GM12864 (cell line): ENCODE measurements at places on chromosomes 12 and 14.

GRCh38 chr14:62980693-62981092, 64.6 kb downstream of the KCNH5 start:
- DNase-seq = no peak

DNA sequence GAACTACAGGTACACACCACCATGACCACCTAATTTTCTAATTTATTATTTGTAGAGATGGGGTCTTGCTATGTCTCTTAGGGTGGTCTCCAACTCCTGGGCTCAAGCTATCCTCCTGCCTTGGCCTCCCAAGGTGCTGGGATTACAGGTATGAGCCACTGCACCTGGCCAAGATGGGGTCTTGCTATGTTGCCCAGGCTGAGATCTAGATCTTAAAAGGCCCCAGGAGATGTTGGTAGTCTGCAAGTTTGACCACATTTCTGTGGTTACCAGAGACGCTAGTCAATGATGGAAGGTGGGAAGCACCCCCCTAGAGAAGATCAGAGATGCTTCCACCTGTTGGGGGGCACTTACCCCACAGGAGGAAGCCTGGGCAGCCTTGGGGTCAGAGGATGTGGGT, 34.7 kb downstream of the FOXN4 start:
- DNase-seq = no peak

DNA sequence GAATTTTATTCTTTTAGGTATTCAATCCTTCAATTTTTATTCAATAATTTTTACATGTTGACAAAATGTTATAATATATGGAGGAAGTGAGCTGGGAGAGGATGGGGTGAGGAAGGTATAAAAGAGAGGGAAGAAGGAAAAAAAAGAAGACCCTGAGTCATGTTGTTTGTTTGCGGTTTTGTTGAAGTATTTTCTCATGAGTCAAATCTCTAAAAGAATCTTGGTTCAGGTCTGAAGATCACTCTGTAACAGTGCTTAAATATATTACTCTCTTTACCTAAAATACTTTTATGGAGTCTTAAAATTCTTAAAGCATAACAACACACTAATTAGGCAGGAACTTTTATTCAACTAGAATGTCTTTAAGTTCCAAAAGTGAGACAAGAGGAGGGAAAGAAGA, 489.6 kb upstream of the GARIN6 start:
- no peak for DNase-seq

- no peak for DNase-seq
Observed at GRCh38 chr12:50326590-50327284, 43.4 kb upstream of the LIMA1 start.

DNA sequence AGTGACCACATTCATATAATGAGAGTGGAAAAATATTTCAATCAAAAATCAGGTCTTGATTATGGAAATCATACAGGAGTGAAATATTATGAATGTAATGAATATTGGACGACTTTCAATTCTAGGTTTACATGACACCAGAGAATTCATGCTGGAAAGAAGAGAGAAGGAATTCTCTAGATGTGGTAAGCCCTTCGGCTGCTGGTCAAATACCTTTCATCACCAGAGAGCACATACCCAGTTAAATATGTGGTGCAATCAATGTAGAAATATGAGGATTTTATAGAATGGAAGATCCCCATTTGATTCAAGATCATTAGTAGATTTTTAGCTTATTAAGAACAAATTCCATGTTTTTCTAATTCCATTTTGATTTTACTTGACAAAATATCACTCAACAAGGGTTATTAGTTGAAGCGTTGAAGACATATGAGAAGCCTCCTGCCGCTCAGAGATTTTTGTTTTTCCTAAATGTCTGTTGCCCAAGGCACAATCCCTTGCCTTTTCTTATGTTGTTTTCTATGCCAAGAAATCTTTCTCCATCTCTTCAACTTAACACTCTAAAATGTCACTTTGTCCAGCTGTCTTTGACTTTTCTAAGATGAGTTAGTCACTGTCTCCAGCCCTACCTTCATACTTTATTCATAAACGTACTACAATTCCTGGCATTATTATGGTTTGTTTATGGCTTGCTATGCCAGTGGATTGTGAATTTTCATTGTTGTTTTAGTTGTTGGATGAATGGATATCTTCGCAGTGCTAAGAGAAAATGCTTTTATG, 72.8 kb upstream of the ZDHHC17 start:
- no peak for DNase-seq

DNA sequence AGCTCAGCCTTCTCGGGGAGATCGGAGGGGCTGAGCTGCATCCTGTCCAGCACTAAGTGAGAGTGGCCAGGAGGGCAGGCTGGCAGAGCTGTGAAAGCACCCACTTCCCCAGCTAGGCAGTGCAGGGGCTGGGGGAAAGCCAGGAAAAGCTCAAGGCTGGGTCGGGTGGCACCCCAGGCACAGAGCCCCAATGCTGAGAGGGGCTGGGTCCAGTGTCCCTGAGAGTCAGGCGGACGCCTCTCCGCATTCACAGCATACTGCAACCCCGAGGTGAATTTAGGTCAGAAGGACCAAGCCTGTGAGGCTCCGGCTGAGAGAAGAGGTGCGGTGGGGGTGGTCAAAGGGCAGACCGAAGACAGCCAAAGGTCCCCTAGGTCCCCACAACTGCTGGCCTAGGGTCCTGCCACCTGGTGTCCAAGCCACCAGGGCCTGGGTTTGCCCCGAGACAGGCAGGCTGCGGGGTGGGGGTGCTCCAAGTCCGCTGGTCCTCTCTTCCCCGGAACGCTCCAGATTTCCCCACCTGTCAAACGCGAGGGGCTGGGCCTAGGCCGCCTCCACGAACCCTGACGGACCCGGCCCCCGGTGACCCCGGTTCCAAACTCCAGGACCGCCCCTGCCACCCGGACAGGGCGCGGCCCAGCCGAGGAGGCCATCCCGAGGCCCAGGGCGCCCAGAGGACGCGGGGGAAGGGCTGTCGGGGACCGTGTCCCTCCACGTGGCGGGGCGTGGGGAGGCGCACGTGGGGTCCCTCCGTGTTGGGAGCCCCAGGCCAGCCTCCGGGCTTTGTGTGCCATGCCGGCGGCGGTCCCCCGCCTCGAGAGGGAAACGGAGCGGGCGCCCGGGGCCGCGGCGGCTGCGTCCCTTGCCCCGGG, 527 bp downstream of the CAMKK2 start:
- no peak for DNase-seq

- DNase-seq = no peak
Observed at GRCh38 chr12:1890119-1890703, 28.2 kb downstream of the CACNA2D4 start.

- no peak for DNase-seq
Observed at GRCh38 chr12:4144676-4145075, 128.9 kb upstream of the CCND2 start.

DNA sequence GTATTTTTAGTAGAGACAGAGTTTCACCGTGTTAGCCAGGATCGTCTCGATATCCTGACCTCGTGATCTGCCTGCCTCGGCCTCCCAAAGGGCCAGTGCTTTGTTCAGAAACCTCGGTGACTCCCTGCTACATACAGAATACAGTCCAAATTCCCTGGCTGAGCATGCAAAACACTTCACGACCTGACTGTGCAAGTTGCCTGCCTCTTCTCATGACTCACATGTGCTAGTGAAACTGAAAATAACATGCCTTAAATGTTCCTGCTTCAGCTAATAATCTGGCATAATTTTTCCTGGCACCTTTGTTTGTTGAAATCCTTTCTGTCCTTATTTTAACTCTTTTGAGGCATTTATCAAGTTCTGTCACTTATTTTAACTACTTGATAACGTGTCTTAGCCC, 8.2 kb downstream of the DMAC2L start:
- no peak for DNase-seq

GRCh38 chr12:79055926-79056674, 191.5 kb downstream of the SYT1 start:
- no peak for DNase-seq

GRCh38 chr14:104582005-104582404, 2.4 kb downstream of the C14orf180 start:
- no peak for DNase-seq
